NCI-H1092 (cell line): ENCODE measurements at places on chromosomes 5 and 9.

- DNase-seq, result no peak
Measured at GRCh38 chr9:131098391-131099101, 2.2 kb downstream of the AIF1L start.

GRCh38 chr5:21862986-21863385 lies 990.2 kb downstream of the CDH12 start:
- DNase-seq, result no peak

DNA sequence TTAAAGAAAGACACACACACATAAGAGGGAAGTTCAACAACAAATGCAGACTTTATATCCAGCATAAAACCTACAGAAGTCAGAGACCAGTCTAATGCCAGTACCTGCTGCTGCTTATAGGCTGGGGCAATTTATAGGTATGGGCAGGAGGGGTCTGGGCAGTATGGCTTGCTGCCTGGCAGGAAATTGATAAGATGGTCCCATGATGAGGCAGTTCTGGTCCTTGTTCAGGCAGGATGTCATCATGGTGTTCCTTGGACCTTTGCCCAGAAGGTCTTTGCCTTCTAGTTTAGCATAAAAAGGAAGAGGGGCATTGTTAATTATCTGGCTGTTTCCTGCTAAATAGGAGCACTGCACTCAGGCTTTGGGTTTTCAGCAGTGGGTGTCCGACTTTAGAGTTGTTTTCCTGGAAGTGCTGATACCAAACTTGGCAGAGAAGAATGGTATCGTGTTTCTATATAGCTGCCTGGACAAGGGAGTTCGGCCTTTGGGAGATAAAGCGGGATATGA lies 10.4 kb upstream of the PDCD1LG2 start:
- DNase-seq, result peak; percentile 61

- no peak for DNase-seq
Measured at GRCh38 chr9:80305136-80305535, 733.4 kb downstream of the TLE4 start.
